ENCODE measurements at places on chromosomes 16 and 17.

DNA sequence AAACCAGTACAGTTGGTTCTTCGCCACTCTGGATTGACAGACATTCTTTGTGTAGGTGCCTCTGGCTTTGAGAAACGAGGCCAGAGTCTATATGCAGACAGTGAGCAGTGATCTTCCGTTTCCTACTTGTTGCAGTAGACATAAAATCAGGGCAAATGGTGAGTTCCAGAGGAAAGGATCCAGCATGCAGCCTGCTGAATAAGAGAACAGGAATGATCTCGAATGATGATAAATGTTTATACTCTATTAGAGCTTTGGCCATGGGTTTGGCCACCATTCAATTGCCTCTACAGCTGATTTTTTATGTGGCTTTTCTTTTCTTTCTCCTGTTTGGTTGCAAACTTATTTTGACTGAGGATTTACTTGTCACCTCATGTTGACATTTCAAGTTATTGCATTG, 286.7 kb downstream of the IRX3 start:
- no peak for DNase-seq

DNA sequence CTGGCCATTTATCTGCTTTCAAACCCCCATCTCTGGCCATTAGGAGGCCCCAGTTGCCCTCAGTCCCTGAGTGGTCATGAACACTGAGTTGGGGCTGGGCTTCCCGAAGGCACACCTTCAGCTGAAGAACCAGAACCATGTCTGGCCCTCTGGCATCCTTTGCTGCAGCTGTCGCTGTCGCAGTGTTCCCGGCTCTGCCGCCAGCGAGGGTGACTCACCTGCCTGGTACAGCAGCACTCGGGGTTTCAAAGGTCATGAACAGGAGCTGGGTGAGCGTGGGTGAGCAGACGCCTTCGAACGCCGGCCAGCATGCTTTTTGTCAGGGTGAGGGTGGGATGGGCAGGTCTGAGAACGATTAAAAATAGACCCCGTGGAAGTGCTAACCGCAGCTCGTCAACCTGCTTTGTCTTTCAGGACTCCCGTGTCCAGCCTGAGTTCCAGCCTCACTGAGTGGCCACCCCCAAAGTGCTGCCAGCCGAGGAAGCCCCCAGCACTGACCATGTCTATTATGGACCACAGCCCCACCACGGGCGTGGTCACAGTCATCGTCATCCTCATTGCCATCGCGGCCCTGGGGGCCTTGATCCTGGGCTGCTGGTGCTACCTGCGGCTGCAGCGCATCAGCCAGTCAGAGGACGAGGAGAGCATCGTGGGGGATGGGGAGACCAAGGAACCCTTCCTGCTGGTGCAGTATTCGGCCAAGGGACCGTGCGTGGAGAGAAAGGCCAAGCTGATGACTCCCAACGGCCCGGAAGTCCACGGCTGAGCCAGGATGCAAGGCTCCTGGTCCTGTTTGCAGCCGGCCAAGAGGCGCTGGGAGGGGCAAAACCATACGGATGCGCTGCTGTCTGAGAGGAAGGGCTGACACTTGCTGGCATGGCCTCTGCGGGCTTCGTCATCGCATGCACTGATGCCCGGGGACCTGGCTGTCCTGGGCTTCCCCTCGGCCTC, 7.6 kb downstream of the SNN start:
- no peak for DNase-seq

DNA sequence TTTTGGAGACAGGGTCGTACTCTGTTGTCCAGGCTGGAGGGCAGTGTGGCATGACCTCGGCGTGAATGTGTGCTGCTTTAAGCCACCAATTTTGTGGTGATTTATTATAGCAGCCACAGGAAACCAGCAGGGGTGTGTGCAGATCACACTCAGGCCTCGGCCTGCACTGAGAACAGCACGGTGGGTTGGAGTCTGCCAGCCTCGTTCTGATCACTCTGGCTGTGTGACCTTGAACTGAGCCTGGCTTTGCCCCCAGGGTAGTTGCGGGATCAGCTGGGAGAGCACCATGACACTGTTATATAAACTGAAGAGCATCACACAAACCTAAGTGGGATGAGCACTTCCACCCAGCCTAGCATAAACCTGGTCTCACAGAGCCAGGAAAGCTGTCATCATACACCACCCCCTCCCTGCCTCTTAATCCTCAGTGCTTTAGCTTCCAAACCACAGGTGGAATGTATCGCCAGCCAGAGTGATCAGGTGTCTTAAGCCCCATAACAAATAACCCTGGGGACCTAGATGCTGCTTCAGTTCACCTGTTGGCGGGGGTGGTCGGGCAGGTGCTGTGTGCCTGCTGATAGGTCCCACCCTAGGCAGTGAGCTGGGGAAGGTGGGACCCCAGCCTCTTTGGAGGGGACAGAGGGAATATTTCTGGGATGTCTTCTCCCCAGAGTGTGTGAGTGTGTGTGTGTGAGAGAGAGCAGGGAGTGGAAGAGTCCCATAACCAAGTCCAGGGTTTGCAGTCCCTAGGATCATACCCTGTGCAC, 28.6 kb upstream of the NDRG4 start:
- DNase-seq, result no peak

- no peak for DNase-seq
Observed at GRCh38 chr16:89000207-89000959, 23.4 kb upstream of the CBFA2T3 start.

- no peak for DNase-seq
Observed at GRCh38 chr16:64469906-64470702, 651.8 kb downstream of the CDH11 start.

GRCh38 chr16:77998350-77999023, 23.9 kb upstream of the CLEC3A start:
- no peak for DNase-seq

DNA sequence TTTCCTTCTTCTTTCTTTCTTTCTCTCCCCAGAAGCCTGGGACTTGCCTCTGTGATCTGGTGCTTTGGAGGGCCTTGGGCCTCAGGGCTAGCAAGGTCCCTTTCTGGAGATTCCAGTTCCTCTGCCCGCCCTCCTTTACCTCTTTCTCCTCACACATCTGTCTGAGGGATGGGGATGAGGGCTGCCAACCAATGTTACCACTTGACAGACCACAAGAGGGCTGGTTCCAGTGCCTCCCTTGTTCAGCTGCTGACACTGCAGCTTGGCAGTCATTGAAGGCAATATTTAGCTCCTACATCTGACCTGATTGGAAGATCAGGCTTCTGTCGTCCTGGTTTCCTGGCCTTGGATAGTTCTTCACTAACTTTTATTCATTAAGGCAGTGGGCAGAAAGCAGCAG, 3.6 kb upstream of the ZNF652 start:
- no peak for DNase-seq

GRCh38 chr17:82029391-82029790, 2.1 kb upstream of the RAC3 start:
- DNase-seq, result no peak
